HFFc6 (cell line): ENCODE measurements at places on chromosomes 3 and 15.
A peak's percentile ranks its signal among the peaks of the same experiment; 100 is the strongest.

DNA sequence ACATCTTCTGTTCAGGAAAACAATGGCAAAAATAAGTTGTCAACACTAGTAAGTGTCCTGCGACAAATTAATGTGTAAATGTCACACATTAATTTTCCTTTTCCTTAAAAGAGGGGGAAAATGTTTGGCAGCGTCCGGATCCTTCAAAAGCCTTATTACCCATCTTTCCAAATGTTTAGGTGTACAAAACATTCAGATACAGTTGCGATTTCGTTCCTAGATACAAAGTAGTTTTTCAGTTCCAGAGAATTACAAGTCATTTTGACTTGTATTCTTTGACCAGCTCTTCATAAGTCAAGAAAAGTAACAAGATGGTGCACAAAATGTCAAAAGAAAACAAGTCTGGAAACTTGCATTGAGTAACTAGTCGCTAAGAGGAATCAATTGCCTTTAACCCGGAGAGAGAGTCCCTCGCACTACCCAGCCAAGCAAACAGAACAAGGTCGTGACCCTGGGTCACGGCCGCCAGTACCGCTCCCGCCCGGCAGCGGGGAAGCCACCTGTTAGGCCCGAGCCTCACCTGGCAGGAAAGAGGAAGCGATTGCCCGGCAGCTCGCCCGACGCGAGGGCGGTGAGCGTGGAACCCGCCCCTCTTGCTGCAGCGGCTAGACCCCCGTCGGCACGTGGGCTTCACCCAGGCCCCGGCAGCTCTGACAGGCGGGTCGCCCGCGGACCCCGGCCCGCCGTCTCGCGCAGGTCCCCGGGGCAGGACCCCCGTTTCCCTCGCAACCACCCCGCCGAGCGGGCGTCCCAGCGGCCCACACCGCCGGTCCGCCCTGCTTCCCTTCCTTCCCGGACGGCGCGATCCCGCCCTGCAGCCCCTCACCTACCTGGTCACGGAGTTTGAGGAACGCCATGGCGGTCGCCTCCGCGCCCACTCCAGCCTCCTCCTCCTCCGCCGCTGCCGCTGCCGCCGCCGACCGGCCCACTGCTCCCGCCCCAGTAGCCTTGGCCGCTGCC, 61.0 kb upstream of the ANKRD28 start:
- DNase-seq = no peak

- DNase-seq = no peak
Observed at GRCh38 chr15:71807125-71807629, 3.2 kb upstream of the NR2E3 start.

DNA sequence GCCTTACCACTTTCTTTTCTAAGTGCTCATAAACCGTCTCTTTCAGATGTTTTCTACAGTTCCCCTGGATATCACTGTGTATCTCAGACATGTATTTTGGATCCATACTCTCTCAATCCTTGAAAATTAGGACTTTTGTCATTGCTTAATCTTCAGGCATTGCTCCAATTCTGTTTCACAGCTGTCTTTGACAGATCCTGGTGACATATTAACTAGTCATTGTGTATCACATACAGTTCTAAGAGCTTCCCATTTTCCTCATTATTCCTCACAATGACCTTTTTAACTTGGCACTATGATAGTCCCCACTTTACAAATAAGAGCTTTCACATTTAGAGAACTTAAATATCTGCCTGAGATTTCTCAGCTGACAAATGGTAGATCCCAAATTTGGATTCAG, 151.7 kb downstream of the CLSTN2 start:
- DNase-seq = no peak

DNA sequence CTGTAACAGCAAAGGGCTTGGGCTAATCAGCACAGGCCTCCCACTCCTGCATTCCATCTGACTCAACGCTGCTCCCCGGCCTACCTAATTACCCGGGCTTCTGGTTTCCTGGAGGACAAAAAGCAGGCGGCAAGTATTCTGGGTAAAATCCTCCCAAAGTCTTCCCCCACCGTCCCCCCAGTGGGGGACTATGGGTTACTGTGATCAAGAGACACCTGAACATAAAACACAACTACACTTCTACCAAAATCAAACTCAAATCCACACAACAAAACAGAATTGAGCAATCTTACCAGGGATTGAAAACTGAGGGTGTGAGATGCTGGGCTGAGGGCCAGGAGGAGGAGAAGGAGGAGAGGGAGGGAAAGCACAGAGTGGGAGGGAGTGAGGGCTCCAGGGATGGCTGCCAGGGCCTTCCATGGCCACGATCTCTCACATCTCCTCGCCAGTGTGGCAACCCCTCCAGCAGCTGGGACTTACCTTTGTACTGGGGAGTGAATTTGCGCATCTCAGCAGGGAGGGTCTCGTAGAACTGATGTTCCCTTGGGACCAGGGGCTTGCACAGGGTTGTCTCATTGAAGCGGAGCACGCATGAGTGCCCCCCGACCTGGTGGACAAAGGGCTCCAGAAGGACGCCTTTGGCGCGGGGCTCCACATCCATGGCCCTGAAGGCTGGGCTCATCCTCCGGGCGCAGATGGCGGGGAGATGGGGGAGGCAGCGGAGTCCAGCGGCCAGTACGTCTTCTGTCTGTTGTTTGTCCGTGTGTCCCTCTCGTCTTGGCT, 9.1 kb upstream of the NCKIPSD start:
- peak; percentile 76 for DNase-seq

DNA sequence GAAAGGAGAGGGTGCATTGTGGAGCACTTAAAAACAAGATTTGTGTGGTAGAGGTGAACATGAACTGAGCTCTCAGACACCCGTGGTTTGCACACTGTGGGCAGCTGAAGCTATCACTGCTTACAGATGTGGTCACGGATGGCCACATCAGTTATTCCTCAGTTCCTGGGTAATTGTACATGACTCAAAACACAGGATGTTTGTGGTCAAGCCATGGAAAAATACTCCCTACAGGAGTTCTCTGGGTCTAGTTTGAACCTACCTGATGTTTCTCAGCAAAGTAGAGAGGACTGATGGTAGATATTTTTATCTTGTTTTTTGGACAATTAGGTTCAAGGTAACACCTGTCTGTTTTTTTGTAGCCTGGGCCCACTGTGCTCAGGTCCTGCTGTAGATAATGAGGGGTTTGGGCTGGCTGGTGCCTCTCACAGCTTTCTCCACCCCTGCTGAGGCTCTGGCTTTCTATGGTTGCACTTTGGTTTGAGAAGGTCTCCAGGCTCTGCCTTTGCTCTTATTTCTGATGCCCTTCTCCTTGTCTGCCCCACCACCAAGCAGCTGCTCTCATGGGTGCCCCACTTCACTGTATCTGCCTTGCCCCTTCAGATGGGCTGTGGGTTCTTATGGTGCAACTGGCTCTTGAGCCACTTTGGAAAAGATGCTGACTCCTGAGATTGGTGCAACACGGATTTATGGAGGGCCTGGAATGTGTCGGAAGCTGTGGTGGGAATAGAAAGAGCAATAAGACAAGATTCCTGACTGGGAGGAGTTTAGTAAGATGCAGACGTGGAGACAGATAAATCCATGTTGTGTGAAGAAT, 40.1 kb downstream of the CDCP1 start:
- peak; percentile 82 for DNase-seq

GRCh38 chr3:55339819-55340218, 147.3 kb downstream of the WNT5A start:
- no peak for DNase-seq

DNA sequence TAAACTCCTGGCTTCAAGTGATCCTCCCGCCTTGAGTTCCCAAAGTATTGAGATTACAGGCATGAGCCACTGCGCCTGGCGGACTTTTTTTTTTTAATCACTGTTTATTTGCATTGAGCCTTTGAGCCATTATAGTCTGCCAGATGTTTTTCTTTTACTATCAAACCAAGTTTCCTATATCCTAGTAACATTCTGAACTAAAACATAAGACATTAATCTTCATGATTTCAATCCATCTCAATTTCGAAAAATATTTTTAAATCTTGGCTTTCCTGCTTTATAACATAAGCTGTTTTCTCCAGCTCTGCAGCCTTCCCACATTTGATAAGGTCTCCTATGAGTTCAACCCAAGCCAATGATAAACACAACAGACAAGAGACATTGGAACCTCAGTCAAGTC, 75.4 kb downstream of the UMPS start:
- DNase-seq = no peak

- DNase-seq = no peak
Observed at GRCh38 chr15:85495096-85495495, 114.7 kb downstream of the AKAP13 start.

DNA sequence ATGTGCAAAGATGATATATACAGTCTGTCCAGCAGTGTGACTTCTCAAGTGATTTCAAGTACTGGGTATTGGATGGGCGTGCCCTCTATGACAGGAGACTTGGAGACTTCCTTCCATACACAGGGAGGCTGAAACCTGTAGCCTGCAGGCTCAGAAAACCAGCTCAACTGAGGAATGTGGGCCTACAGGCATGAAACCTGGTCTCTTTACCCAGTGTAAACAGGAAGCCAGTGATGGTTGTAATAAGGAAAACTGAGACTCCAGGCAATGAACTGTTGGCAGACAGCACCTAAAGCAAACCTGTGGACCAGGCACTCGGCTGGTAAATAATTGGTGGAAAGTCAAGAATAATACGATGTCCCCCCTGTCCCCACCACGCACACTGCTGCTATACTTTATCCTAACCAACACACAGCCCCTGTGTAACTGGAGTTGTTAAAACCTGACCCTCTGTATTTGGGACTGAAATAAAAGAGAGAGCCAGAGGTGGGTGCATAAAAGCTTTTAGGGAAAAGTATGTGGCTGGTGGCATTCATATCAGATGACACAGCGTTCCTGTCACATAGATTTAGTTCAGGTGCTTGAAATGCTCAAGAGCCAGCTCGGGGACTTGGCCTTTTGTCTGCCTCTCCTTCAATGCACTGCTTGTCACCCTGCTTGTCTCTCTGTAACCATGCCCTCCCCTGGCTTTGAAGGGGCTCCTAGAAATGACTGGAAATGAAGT, 144.7 kb downstream of the TPRG1 start:
- no peak for DNase-seq

- no peak for DNase-seq
Observed at GRCh38 chr3:71490692-71491091, 92.8 kb downstream of the FOXP1 start.

GRCh38 chr3:177307391-177307790, 110.1 kb upstream of the TBL1XR1 start:
- DNase-seq = no peak
